ENCODE measurements at places on chromosomes 13 and 19.

- no peak for DNase-seq
Measured at GRCh38 chr19:18999016-18999758, 34.1 kb downstream of the SUGP2 start.

DNA sequence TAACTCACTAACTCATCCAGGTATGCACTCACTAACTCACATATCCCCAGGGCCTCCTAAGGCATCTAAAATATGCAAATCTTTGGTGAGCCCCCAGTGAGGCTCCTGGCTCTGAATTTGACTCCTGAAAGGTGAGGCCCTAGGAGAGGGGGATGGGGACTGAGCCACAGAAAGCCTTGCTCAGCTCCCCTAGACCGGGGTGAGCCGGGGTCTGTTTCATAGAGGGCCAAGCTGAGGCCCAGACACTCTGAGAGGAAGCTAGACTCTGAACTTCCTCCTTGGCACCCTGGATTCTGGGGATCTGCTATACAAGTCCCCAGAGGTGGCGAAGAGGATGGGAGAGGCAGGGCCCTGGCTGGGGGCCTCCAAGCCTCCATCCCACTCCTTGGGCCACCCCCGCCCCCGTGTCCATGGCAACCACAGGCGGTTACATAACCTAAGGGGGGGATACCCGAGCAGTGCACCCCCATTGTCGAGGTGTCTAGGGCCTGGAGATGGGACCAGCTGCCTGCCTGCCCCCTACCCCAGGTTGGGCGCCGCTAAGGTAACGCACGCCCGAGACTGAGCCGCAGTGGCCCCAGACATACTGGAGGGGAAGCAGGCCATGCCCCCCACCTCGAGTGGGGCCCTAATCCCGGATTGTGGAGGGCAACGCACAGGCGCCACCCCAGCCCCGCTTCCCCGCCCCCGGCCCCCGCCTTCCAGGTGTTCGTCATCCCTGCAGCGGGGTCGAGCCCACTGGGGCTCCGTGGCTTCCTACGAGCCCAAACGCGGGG lies 646 bp downstream of the ABHD8 start:
- no peak for DNase-seq

DNA sequence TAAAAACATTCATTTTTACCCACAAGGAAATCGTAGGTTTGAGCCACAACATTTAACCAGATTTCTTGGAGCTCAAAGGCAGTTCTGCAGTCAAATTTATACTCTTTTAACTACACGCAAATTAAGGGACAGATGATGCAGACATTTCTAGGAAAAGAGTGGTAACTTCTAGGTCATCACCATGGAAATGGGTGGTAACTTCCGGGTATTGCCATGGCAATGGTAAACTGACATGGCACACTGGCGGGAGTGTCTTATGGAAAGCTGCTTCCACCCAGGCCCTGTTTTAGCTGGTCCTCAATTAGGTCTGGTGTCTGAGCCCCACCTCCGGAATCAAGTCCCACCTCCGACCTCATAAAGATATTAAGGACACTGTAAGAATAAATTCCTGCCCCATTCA lies 10.4 kb upstream of the LYPD5 start:
- no peak for DNase-seq

- DNase-seq: peak; percentile 15
Measured at GRCh38 chr13:84896128-84896527, 903.1 kb downstream of the SLITRK6 start.

- no peak for DNase-seq
Measured at GRCh38 chr19:13155472-13156359, 5.5 kb downstream of the IER2 start.

GRCh38 chr19:39270036-39270871 lies 2.1 kb downstream of the IFNL2 start:
- DNase-seq: no peak

- no peak for DNase-seq
Measured at GRCh38 chr19:19447536-19448237, 42.2 kb downstream of the GATAD2A start.

DNA sequence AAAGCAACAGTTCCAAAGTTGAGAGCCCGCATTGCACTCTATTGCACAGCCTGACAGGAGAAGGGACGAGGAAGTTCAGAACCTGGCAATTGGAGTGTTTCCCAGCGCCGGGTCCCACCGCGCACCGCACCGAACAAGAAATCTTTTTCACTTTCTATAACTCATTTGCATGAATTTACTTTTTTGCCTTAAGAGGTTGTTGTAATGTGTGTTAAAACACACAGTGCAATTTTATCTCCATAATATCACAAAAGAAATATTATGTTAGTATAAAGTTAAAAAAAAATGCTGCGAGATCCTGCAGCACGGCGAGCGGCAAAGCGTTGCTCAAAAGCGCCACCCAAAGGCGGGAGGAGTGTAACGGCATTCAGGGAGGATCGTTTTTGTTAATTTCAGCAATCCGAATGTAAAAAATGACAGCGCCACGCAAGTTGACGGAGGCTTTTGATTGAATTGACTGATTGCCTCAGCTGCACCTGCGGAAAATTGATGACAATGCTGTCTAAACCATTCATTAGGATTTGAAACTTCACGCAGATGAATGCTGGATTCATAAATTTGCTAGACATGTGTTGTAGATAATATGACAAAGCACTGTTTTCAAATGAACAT lies 303.6 kb upstream of the ZNF507 start:
- DNase-seq: no peak

- DNase-seq: no peak
Measured at GRCh38 chr13:50613356-50613831, 230.1 kb downstream of the DLEU7 start.

DNA sequence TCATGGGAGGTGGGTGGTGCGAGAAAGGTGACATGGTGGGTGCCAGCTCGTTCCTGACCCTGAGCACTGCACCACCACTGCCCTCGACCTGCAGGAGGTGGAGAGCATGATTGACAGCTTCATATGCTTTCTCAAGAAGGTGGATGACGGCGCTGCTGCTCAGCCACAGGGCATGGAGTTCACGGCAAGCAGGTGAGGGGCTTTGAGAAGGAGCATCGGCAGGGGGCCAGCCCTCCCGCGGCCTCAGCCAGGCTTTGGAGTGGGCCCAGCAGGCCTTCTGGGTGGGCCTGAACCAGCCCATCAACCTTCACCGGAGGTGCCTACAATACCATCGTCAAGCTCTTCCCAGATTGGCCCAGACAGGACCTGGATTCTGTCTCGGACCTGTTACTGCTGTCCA lies 18.9 kb upstream of the ZNF14 start:
- no peak for DNase-seq

- peak; percentile 21 for DNase-seq
Measured at GRCh38 chr13:103078158-103078557, 11.9 kb upstream of the SLC10A2 start.

DNA sequence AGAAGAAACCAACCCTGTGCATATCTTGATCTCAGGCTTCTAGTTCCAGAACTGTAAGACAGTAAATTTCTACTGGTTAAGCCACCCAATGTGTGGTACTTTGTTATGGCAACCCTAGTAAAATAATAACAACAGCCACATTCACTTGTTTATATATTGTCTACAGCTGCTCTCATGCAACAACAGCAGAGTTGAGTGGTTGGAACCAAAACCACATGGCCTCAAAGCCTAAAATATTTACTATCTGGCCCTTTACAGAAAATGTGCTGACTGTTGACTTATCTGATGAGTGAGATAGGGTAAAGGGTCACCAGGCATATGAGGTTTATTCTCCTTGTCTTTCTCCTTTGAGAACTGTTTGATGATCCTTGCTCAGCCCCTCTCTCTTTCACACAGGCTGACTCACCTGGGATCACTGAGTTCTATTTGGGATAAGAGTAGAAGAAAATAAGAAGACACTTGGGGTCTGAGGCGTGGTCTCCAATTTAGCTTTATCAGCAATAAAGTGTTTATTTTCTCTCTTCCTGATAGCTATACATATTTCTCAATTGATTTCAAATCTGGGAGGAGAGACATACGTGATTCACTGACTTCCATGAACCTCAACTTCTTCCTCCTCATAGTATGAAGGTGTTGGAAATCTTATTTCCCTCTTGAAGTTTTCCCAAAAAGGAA lies 227.5 kb upstream of the STARD13 start:
- DNase-seq: no peak

GRCh38 chr13:96844195-96844594 lies 150.1 kb downstream of the OXGR1 start:
- no peak for DNase-seq

DNA sequence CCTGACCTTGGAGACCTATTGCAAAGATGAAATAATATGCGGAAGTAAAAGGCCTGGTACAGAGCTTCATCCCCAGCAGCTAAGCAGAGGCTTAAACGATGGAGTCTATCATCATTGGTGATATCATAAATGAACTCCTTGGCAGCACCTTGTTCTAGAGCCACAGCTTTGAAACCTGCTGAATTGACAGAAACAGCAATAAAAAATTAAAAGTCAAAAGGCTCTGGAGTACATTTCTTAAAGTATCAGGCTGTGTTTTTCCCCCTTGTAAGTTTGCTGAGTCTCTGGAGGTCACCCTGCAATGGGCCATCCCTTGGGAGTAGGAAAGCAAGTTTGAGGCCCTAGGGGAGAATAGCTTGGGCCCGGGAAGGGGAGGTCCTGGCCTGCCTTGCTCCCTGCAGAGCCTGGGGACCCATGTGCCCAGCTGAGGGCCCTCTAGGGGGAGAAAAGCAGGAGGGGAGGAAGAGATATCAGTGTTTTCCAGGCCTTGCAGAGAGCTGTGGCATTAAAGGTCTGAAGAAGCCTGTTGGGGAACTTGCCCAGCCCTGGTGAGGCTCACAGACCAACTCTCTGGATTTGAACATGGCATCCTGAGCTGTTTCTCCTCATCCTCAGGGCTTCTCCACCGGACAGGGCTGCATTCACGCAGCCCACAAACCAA lies 416.1 kb downstream of the ZNF536 start:
- no peak for DNase-seq

DNA sequence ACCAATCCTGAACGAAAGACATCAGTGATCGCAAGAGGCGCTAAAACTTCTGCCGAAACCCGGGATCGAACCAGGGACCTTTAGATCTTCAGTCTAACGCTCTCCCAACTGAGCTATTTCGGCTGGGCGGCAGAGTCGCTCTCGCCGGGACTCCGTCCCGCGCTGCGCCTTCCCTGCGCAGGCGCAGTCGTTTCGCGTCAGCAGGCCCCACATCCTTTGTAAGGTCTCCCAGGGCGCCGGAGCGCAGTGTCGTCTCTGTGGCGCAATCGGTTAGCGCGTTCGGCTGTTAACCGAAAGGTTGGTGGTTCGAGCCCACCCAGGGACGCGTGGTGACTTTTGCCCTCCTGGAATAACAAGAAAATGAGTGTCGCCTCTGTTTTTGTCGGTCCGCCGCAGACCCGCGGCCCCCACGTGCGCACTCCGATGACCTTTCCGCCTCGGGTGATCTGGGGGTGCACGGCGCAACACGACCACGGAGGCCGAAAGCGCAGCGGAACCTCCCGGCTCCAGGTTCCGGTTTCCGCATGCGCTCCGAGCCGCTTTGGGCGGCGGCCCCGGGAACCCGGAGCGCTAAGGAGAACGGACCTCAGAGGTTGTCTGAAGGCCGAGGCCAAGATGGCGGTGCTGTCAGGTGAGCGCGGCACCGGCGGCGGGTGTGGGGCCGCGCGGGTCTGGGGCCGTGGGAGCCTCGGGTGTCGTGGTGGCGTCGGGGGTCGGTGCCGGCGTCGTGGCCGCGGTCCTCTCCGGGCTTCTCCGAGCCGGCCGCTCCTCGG lies at the start of gene NDUFS7:
Gene NDUFS7 (plus strand): TSS at position 596 of the 773 bp plus-strand sequence. CDS start 20 bp downstream, at position 616.
- DNase-seq: peak; percentile 84

- DNase-seq: no peak
Measured at GRCh38 chr19:30886222-30886621, 463.0 kb downstream of the TSHZ3 start.

DNA sequence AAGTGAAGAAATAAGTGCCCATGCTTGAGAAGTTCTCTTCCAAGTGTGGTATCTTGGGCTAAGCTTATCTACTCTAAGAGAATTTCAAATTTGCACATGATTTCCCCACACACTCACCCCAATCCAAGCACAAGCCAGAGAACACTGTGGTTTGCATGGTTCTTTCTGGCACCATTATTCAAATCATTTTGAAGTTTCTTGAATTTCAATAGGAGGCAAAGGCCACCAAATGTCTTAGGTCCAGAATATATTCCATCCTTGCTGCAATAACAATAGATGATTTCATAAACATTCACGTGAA lies 359.7 kb downstream of the IRS2 start:
- no peak for DNase-seq

GRCh38 chr19:29371251-29372090 lies 154.3 kb upstream of the VSTM2B start:
- no peak for DNase-seq

- no peak for DNase-seq
Measured at GRCh38 chr13:63351533-63351932, 1935.9 kb upstream of the PCDH20 start.

DNA sequence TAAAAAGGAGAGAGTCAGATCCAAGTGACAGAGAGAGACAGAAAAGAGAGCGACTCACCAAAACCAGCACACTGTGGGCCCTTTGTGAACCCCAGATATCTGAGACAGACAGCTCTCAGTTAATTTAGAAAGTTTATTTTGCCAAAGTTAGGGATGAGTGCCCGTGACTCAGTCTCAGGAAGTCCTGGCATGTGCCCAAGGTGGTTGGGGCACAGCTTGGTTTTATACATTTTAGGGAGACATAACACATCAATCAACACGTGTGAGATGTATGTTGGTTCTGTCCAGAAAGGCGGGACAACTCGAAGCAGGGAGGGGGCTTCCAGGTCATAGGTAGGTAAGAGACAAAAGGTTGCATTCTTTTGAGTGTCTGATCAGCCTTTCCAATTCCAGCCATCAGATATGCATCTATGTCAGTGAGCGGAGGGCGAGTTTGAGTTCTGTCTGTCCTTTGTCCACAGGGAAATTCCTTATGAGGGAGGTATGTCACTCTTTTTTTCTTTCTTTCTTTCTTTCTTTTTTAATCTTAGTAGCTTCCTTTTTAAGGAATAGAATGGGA lies 37.2 kb upstream of the ATP11A start:
- no peak for DNase-seq

DNA sequence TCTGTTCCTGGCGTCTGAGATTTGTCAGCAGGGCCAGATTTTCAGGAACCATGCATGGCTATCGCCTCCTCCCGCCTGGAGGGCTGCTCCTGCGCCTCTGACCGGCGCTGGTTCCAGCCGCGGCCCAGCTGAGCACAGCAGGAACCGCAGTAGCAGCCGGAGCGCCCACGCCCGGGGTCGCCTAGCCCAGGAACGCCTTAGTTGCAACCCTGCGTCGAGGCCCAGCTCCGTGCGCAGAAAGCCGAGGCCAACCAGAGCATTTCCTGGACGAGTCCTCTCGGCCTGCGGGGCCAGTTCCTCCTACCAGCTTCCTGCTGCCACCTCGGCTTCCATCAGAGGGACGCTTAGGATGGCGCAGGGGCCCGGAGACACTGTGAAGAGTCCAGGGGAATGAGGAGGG lies 74.9 kb downstream of the ZNF492 start:
- DNase-seq: no peak

Data from GM12864 (cell line).